ENCODE measurements at places on chromosomes 16 and 17.

DNA sequence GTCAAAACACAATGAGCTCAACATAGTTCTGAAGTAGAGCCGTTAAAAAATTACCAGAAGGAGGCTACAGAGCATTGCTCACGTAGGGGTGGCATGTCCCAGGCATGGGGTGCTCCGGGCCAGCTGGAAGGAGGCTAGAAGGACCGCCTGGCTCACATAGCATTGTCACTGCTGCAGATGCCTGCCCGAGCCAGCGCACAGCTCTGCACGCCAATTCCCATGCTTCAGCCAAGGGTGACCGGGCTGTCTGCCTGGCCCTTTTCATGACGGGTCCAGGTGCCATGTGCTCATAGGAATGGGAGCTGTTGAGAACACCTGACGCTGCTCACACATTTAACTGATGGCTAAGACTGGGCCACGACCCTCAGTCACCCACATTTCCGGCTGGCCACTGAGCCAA is 228.9 kb upstream of the FOXF1 start:
- no peak for DNase-seq

DNA sequence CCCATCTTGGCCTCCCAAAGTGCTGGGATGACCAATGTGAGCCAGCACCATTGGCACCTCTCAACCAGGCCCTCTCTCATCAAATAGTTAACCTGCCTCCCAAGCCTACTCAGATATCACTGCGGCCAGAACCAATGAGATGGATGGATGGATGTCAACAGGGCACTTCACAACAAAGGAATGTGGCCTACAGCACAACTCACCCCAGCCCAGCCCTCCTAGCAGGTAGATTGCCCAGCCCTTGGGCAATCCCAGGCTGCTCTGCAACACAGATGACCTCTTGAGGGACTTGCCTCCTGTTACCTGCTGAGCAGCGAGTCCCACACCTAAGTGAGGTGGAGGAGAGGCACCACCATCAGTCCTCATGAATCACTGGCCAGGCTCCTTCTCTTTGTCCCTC is 22.6 kb upstream of the KIFC3 start:
- no peak for DNase-seq

DNA sequence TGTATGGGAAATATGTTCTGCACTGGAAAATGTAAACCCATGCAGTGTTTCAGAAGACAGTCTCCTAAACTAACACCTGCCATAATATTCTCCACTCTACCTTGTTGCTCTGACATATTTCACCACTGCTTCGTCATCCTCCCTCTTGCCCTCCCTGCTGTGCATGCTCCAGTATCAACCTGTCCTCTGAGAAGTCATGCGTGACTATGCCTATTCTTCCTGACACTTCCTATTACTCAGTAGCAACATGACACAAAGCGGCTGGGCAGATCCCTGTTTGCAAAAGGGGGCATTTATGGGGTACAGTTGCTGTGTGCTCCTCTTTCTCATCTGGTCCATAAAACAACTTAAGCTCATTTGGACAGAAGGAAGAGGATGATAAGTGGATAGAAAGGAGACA is 805.6 kb upstream of the EEF2KMT start:
- no peak for DNase-seq

GRCh38 chr16:57482845-57483545 is 3.3 kb downstream of the DOK4 start:
- DNase-seq = no peak

- DNase-seq = no peak
Measured at GRCh38 chr17:47841488-47842291, 617 bp upstream of the SCRN2 start.

- no peak for DNase-seq
Measured at GRCh38 chr17:15493693-15494035, 26.2 kb upstream of the CDRT4 start.

GRCh38 chr17:30788918-30789317 is 35.6 kb downstream of the CRLF3 start:
- no peak for DNase-seq

DNA sequence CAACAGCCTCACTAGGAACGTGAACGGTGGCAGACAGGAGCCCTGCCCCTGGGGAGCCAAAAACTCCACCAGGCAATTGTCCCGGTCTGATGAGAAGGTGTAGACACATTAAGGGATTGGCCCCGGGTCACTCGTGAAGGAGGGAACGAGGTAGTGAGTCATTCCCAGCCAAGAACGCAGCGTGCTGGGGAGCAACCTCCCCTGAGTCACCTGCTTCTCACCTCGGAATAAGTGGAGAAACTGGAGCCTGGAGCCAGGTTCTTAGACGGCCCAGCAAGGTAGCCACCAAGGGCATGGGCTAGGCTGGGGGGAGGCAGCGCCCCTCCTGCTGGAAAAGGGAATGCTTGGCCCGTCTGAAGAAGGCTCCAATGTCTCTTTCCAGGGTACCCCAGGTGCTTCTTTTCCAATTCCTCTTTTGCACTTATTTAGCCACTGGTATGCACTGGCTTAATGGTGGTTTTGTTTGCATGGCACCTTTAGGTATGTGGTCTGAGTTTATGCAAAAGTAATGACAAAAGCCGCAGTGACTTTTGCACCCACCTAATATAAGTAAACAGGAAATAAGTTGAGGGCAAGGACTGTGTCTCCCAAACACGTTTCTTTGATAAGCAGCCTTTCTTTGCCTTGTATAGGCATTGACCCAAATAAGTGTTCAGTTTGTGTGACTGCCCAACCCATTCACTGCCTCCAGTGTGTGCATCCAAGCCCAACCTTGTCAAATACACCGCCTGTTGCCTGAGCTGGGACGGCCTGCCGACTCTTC is 1.8 kb upstream of the HELZ start:
- DNase-seq = no peak

DNA sequence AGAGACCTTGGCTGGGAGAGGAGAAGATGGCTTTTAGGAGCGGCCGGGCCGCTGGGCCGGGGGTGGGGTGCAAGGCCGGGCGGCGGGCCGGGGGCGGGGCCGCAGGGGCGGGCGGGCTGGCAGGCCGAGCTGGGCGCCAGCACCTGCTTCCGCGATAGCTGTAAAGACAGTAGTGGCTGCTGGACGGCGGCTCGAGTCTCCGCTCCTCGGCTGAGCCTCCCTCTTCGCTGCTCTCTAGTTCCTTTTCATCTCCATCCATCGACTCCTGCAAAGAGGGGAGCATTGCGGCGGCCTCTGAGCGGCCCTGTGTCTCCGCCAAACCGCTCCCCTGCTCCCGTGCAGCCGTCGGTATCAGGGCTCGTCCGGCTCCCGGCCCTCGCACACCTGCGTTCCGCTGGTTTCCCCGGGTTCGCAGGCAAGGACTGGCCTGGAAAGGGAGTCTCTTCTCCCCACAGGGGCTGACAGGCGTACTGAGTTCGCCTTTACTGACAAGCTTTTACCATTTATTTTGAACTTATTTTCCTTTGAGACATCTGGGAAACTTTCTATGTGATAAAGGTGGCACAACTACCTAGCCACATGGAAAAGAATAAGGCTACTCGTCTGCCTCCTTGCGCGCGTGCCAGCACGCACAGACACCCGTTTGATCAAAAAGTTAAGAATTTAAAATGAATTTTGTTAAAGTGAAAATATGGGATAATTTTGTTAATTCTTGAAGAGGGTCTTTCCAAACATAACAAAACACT is at the start of gene C17orf75:
Gene C17orf75 (minus strand): TSS at position 317 of the 746 bp plus-strand sequence. CDS start 34 bp downstream, at position 283.
- DNase-seq = peak; percentile 53

DNA sequence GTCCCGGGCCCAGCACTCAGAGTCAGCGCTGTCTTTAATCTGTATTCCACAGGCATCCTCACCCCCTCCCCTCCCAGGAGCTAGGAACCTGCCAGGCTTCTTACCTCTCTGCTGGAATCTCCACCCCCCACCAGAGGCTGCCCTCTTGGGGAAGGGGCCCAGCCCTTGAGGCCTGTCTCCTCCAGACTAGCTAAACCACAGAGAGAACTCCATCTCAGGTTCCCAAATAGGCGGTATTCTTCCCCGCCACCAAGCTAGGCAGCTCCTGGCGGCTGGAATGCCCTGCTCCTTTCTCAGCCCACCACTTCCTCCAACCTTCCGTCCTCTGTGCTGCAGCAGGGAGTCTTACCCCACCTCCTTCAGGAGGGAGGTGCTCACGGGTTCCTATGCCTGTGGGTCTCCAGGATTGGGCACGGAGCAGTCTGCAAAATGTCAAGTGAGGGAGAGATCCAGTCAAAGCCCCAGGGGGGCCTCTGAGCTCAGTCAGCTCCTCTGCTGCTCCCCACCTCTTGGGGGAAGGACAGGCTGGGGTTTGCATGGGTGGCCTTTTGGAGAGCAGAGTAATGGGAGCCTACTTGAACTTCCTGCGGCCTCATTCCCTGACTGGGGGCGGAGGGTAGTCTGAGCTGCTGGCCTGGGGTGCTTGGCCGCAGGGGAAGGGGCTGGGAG is 55.7 kb downstream of the SREBF1 start:
- no peak for DNase-seq

DNA sequence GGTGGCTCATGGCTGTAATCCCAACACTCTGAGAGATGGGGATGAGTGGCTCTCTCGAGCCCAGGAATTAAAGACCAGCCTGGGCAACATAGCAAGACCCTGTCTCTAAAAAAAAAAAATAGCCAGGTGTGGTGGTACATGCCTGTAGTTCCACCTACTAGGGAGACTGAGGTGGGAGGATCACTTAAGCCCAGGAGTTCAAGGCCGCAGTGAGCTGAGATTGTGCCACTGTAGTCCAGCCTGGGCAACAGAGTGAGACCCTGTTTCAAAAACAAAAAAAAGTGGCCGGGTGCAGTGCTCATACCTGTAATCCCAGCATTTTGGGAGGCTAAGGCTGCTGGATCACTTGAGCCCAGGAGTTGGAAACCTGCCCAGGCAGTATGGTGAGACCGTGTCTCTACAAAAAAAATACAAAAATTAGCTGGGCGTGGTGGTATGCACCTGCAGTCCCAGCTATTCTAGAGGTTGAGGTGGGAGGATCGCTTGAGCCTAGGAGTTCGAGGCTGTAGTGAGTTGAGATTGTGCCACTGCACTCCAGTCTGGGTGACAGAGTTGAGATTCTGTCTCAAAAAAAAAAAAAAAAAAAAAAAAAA is 3.0 kb downstream of the C16orf54 start:
- no peak for DNase-seq

GRCh38 chr17:29256735-29257466 is 10.2 kb downstream of the CRYBA1 start:
- no peak for DNase-seq

Data from stimulated activated CD8-positive, alpha-beta memory T cell treated with anti-CD3 and anti-CD28 coated beads, Interleukin-7, amount 100 ng/mL, for 1 hour (primary cell).